ENCODE measurements at places on chromosomes 1 and 21.

DNA sequence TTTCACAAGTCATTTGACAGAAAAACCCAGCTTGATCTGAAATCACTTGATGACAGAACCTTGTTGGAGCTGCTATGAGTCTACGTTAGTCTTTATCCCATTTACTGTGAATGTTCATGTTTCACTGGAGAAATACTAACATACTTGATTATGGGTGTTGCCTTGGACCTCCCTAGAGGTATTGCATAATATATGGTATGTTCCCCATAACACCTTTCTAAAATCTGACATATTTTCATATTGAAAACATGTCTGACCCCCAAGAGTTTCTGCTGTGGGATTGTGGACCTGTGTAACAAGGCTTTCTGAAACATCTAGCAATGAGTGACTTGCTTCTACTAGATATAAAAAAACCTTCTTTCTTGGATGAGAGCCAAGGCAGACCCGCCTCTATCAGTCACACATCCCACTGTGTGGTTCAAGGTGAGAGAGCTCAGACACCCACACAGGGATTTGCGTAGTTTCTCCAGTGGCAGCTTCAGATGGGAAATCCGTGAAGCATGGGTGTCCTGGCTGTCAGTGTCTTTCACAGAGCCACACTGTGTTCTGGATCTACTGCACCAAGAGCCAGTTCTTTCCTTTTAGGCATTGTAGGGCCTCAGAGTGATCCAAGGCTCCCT is 4.6 kb downstream of the NENF start:
- peak; percentile 28 for DNase-seq

DNA sequence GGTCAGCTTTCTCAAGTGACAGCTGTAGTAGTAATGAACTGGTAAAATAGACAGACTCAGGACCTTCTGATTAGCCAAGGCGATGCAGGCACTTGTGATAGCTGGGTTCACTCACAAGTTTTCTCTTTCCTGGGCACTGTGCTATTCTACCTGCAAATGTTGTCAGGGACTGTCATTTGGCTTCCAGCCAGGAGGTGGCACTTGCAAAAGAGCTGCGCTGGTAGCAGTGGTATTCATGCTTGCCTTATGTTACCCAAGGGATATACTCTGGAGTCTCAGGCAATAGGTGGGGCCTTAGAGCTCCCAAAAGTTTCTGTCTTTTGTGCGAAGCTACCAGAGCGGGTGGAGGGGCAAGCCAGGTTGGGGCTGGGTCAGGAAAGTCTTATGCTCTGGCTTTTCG is 23.5 kb downstream of the IFI44 start:
- DNase-seq = peak; percentile 34

DNA sequence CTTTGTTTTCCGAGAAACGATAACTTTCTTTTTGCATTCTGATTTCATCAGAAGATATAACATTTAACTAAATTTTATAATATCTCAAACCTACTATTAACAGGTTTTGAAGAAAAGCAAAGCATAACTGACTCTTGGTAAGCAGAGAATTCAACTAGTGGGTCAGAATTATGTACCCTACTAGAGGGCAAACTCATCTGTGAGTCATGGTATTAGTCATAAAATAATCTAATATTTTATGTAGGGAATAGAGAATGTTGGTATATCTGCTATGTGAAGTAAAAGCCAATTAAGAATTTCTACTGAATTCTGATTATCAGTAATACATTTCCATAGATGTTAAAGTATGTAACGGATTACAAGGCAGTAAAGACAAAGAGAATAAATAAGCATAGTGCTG is 56.8 kb downstream of the USP1 start:
- DNase-seq = peak; percentile 14

- no peak for DNase-seq
Measured at GRCh38 chr1:157520386-157520935, 31.9 kb downstream of the FCRL5 start.

DNA sequence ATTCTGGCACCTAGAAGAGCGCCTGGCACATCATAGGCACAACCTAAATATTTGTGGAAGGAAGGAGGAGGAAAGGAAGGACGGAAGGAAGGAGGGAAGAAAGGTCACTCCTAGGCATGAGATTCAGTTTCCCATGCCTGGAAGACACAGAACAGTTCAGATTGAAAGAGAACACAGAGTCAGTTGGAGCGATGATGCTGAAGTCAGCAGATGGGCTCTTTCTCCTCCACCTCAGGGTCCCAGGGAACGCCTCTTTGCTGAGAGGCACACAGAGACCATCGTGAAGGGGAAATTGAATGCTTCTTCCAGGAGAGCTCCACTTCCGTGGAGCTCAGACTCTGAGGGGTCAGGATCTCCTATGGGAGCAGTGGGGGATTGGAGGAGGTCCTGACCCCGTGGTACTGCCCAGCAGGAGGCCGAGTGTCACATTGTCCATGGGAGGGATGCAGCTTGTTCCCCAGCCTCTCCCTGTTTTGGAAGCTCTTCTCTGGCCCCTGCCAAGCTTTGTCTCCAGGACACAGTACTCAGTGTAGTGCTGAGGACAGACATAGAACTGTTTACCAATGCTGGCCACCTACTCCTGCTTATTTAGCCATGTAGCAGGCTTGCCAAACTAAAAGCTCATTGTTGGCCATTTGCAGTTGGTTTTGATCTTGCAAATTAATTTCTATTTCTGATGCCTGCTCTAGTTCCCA is 2.4 kb downstream of the MYBPHL start:
- no peak for DNase-seq

DNA sequence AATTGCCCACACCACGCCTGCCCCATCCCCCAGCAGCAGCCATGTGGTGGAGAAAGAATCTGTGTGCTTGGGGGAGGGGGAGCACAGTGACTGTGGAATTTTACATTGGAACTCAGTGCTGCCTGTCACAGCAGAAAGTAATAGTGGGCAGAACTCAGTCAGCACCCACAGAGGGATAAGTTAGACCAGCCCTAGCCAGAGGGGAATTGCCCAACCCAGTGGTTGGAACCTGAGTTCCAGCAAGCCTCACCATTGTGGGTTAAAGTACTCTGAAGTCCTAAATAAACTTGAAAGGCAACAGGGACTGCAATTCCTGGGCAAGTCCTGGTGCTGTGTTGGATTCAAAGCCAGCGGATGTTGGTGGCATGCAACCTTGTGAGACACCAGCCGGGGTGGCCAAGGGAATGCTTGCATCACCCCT is 88.8 kb downstream of the MRPL39 start:
- DNase-seq = peak; percentile 55

GRCh38 chr1:7116001-7116400 is 330.7 kb downstream of the CAMTA1 start:
- DNase-seq = peak; percentile 14

- DNase-seq = no peak
Measured at GRCh38 chr1:26724926-26725325, 29.1 kb downstream of the ARID1A start.

DNA sequence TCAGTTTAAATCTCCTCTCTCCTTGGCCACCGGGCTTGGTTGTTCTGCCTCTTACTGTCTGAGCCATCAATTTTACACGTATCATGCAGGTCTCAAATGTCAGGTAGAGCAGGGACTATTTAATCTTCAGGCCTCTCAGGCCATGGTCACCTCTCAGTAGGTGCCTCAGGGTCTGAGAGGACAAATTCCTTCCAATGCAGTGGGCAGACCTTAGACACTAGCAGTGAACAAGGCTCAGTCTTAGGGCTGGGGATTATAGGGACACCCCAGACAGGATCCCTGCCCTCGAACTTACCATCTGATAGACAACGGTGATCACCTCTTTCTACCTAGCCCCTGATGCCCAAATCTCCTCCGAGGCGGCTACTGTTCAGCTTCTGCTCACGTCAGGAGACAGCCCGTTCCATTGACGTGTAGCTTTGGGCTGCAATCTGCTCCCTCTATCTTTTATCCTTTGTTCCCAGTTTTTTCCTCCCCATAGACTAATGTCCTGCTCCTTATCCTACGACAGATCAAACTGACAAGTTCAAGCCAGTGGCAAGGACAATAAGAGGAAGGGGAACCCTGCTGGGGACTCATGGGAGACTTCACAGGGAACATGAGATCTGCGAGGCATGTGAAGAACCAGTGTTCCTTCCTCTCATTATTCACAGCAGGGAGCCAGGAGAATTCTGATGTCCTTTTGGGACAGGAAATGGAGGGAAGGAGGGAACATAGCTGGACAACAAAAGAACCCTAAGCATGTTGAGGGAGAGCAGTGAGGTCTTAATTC is 1.4 kb upstream of the MYOG start:
- no peak for DNase-seq

GRCh38 chr1:7658099-7658498 is 113.0 kb upstream of the VAMP3 start:
- no peak for DNase-seq

DNA sequence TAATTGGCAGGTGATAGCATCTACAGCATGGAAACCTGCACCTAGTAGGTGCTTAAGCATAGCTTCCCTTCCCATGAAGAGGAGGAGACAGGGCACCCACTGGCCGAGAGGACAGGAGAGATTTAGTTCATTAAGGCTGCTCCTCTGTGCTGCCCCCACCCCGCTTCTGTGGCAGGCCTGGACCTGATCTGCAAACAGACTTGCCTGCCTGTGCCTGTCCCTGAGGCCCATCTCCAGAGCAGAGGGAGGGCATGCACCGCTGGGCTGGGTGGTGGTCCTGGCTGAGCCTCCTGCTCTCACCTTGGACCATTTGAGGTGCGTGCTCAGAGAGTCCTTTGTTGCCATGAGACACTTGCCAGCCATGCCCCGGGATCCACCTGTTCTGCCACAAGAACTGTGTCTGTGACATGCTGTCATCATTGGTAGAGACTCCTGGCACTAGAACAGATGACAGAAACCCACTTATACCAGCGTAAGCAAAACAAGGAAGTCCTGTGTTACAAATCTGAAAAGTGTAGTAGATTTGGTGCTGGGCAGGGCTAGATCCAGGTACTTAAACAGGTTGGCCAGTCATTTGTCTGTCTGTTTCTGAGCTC is 55.6 kb downstream of the PTPRF start:
- DNase-seq = peak; percentile 72

DNA sequence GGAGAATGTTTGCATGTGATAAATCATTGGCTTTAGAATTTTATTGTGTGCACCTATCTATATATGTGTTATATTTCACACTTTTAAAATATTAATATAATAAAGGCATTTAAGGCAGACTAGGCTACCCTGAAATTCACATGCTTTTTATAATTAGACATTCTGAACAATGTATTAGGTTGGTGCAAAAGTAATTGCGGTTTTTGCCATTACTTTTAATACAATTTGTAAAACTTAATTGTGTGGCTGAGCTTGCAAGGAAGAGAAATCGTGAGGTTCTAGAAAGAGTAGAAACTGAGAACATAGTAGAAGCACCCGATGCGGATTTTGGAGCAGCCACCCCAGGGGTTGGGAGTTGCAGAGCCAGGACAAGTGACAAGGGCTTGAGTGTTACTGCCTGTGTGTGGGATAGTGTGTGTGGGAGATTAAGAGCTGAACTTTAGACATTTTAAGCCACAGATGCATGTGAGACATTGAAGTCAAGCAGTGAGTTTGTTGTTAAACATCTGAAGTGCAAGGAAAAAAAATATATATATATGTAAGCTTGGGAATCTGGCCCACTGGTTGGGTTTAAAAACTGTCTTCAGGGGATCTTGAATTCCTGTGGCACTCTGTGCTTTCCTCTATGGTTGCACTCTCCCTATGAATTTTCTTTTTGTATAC is 244.5 kb downstream of the TM2D1 start:
- no peak for DNase-seq

DNA sequence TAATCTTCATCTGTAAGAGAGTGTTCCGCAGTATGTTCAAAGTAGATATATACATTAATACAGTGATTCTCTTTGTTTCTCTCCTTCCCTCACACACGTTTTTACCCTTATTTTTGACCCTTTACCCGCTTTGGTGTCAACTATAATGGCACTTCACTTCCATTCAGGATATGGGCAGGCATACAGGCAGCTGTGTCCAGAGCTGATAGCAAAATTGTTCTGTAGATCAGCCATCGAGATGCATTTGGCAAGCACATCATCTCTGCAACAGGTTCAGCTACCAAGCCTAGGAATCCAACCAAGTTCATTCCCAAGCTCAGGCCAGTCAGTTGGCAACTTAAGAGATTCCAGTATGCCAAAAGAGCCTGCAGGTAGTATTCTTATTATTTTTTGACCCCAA is 74.8 kb downstream of the FNBP1L start:
- DNase-seq = no peak

- no peak for DNase-seq
Measured at GRCh38 chr1:12567288-12567819, 50.7 kb downstream of the DHRS3 start.

- DNase-seq = no peak
Measured at GRCh38 chr1:1351511-1352427, 2.6 kb upstream of the DVL1 start.

DNA sequence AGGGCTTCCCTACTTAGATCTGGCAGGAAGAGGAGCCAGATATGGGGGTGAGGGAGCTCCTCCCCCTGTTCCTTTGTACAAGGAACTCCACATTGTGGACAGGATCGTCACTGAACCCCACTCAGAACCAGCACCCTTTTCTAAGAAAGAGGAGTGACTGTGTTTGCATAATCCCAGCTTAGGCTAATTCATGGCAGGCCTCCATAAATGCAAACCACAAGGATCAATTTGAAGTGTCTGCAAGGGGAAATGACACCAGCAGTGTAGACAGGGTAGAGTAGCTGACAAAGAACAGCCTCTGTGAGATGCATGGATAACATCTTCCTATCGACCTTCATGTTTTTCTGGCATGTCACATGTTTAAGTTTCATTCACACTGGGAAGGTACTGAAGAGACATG is 11.7 kb downstream of the MX1 start:
- no peak for DNase-seq

DNA sequence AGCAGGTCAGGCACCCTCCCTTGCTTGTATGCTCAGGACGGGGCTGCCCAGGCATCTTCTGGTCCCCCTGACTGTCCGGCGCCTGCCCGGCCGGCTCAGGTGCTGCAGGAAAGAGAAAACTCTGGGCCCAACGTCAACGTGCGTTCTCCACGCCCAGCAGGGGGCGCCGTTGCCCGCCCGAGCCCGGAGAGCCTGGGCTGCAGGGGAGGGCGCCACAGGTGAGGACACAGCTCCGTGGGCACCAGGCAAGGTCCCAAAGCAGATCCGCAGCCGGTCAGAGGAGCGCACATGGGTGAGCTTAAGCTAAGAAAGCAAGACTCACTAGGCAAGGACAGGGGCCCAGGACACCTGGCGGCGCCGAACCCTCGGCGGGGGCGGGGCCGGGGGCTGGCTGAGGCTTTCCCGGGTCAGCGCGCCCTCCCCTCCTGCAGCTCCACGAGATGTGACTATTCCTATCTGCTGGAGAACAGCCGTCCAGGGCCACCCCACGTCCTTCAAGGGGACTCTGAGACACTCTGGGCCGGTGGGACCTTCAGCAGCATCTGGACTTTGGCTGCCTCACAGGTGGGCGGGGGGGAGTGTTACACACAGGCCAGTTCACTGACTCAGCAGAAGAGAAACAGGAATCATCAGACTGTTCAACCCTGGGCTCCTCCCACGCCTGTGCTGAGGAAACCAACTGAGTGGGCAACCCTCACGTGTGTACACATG is 29.3 kb downstream of the KRTAP10-1 start:
- DNase-seq = peak; percentile 20
